Activated CD4-positive, alpha-beta T cell treated with anti-CD3 and anti-CD28 coated beads for 24 hours (primary cell): ENCODE measurements at places on chromosomes 7 and 10.

DNA sequence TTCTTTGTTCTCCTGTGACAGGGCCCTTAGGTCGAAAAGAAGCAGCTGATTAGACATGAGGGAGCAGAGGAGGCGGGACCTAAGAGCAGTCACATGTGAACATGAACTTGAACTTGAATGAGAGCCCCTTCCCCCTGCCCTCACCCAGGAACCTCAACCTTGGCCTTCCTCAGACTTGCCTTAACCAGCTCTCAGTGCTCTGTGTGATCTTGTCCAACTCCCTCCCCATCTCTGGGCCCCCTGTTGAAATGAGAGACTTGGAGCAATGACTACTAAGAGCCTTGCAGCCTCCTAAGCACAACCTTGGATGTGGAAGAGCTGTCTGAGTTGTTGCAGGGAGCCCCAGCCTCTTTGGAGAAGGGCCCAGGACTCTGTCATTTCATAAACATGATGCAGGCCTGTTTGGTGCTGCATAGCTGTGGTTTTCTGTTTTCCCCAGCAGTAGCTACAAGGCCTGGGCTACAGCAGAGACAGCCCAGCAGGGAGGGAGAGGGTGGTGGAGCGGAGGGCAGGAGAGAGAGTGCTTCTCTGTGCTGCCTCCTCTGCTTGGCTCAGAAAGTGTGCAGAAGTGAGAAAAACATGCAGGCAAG is 123.9 kb upstream of the ZMIZ1 start:
- no peak for DNase-seq

GRCh38 chr10:122142641-122143237 is 128.4 kb upstream of the BTBD16 start:
- DNase-seq: peak; percentile 31

GRCh38 chr10:8060010-8060703 is 5.7 kb downstream of the GATA3 start:
- DNase-seq: no peak

DNA sequence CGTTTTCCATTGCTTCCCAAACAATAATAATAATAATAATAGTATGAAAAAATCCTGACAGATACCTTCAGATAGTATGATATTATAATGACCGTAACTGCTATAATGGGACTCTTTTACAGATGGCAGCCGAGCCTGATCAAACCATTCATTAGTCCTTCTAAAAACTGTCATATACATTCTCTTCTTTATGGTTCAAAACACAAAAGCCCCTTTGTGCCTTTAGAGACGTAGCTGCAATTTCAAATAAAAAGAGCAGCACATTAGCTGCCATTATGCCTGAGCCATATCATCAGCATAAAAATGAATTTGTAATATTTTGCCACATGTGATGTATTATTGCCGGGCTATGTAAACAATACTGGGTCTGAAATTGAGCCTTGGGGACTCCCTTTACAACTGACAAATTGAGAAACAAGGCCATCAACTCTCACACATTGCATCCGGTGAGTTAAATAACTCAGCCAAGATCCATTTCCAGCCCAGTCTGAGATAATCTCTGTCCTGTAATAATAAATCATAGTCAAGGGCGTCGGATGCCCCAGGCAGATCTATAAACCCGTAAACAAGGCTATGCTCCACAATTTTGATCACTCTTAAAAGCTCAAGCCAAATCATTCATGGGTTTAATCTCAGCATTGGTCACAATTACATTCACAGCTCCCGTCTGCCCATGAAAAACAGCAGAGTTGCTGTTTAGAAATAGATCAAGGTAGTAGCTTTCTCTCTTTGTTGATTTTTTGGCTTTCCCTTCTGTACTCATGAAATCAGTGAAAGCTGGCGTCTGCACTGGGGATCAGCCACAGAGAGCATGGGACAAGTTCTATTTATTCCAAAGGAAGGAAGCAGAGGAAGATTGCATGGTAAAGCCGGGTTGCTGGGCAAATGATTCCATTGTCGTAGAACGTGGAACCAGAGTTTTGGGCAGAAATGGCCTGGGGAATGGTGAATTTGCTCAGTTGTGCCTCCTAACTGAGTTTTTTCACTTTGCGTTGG is 150.1 kb upstream of the BMPER start:
- DNase-seq: no peak

- no peak for DNase-seq
These were observed 473.8 kb upstream of the GALNT17 start for GRCh38 chr7:70657989-70658632.

DNA sequence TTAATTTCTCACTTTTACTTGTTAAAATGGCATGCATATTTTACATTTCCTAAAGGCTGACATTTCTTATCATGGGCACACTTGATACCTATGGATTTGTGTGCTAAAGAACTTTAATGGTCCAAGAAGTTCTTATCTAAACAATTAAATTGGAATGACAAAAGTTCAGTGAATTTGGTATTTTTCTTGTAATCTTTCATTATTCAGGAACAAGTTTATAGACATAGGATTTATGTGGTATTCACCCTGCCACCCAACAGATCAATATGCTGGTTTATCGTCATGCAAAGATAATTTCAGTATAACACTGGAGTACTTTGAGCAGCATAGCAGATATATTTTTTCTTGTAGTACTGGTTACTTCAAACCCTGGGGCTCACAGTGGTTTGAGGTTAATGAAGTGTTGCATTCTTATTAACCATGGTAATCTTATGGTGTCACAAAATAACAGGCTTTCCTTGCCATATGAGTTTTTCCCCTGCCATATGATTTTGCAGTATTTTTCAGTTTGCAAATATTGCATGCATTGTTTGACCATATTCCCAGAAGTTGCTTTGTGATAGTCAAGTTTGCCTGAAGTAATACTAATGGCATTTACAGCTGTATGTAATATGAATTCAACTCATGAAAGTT is 148.8 kb downstream of the PPP1R9A start:
- DNase-seq: no peak

DNA sequence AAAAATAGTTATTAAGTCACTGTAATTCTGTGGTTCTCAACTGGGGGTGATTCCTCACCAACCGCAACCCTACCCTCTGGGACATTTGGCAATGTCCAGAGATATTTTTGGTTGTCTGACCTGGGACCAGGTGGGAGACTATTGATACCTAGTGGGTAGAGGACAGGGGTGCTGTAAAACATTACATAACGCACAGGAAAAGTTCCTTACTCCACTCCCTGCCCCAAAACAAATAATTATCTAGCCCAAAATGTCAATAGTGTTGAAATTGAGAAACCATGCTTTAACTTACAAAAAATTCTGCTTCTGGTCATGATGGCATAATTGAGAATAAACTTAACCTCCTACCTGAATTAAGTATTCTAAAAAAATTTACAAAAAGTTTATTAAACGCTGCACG is 177.7 kb upstream of the FEZF1 start:
- no peak for DNase-seq

DNA sequence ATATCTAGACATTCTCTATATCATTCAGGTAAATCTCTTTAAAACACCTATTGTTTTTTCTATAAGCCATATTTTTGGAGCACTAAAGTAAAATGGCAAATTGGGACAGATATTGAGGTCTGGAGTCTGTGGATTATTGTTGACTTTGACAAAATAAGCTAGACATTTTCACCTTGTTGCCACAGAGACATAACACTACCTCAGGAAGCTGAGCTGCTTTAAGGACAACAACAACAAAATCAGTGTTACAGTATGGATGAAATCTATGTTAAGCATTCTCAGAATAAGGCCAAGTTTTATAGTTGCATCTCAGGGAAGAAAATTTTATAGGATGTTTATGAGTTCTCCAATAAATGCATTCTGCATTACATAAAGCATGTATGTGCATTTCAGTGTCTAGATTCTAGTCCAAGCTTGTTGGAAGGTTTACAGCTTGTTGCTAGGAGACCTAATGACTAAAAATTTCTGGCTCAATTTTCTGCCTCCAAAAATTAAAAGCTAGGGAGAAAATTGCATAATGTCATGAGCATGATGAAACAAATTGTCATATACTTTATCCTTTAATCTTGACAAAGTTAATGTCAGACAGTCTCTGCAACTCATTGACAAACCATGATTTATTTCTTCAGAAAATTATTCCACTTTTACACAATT is 18.3 kb downstream of the LIPM start:
- DNase-seq: no peak

DNA sequence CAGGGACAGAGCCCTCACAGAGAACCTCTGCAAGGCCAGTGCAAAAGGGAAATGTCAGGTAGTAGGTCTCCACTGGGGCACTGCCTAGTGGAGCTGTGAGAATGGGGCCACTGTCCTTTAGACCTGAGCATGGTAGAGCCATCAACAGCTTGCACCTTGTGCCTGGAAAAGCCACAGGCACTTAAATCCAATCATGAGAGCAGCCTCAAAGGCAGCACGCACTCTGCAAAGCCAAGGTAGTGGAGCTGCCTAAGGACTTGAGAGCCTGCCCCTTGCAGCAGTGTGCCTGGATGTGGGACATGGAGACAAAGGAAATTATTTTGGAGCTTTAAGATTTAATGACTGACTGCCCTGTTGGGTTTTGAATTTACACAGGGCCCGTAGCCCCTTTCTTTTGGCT is 918.5 kb upstream of the POT1 start:
- no peak for DNase-seq

GRCh38 chr7:105623906-105624305 is 42.6 kb upstream of the EFCAB10 start:
- DNase-seq: no peak

GRCh38 chr10:91901784-91902677 is 7.3 kb downstream of the FGFBP3 start:
- DNase-seq: peak; percentile 31

- DNase-seq: no peak
These were observed 124.4 kb downstream of the TACC2 start for GRCh38 chr10:122113161-122113944.

DNA sequence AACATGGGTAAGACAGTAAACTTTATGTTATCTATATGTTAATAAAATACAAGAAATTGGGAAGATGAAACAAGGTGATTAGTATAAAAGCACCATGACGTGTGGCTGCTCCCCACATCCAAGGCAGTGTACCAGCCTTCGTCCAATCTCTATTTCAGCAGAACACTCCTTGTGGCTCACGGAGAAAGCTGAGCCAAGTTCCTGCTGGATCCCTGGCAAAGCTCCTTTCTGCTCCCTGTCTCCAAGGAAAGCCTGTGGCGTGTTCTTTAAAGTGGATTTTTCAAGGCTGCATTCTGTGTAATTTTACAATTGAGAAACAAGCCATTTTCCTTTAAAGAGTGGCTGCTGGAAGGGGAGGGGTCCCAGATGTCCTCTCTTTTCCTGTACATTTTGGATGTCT is 467.3 kb downstream of the PTPRN2 start:
- no peak for DNase-seq

GRCh38 chr7:21526448-21526847 is 16.4 kb upstream of the DNAH11 start:
- DNase-seq: no peak

DNA sequence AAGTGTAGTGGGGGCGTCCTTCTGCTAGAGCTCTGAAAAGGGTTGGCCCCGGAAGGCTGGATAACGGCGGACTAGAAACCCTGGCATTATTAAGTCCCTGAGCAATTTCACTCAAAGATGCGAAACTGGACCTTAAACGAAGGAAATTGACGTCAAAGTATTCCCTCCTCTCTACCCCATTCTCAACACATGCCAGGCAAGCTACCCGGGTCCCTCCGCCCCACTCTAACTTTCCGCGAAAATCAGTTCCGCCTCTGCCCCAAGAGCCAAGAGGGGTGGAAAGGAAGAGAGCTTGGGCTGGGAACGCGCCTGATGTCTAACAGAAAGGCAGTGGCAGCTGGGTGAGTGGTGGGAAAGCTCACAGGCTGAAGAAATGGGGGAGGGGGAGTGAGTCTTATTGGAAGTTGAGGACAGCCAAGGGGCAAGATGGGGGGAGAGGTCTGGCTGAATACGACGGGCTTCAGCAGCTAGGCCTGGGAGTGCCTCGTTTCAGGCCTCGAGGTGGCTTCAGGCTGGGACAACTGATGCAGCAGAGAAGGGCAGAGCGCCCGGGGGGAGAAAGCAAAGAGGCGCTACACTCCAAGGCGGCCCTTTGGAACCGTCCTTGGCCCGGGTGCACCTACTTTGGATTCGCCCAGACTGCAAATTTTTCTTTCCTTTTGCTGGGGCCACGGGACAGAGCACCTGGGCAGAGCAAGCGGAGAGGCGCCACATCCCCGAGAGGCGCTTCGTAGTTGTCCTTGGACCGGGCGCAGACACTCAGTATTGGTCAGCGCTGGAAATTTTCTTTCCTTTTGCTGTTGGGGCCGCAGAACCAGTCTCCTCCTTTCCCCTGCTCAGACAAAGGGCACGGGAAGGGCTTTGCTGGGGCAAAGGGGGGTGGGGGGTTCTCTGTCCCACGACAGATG is 2.0 kb upstream of the FEZF1 start:
- no peak for DNase-seq

GRCh38 chr7:1640376-1641172 is 29.5 kb upstream of the ELFN1 start:
- no peak for DNase-seq

- DNase-seq: no peak
These were observed 567.3 kb downstream of the AUTS2 start for GRCh38 chr7:70165477-70166170.

- no peak for DNase-seq
These were observed 603.4 kb downstream of the KCNMA1 start for GRCh38 chr10:77034240-77034639.

DNA sequence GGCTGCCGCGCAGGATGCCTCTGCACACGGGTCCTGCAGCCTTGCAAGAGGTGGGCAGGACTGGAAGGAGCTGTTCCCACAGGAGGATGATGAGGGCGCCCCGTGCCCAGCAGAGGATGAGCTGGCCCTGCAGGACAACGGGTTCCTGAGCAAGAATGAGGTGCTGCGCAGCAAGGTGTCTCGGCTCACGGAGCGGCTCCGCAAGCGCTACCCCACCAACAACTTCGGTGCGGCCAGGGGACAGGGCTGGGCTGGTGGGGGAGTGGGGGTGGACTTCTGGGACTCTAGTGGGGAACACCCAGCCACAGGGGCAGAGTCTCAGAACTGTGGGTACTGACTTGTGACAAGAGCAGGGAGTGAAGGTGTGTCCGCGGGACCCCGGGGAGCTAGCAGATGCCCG is 16.0 kb downstream of the ZFYVE27 start:
- no peak for DNase-seq

GRCh38 chr7:152543799-152544198 is 108.0 kb upstream of the KMT2C start:
- DNase-seq: no peak

DNA sequence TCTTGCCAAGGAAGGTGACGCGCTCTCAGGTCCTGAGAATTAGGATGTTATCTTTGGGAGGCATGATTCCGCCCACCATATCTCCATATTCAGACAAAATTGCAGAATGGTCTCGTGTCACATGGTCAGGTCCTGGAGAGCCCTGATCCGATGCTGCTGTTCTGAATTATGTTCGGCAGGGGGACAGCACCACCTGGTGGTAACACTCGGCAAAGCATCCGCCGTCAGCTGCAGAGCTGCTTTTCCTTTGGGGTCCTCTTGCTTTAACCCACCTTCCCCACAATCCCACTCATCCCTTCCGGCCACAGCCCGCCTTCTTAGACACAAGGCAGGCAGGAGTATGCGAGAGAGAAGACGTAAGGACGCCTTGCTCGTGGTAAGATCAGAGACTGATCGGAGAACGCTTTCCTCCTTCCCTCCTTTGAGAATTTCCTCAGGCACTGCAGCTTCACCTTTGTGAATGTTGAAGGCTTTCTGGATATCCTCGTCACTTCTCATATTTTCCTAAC is 327.8 kb upstream of the C7orf33 start:
- peak; percentile 50 for DNase-seq
